SHP77 (cell line): ENCODE measurements at places on chromosomes 2 and 18.

GRCh38 chr2:221096706-221097567, 475.2 kb downstream of the EPHA4 start:
- DNase-seq = no peak

GRCh38 chr18:30106356-30106755, 936.2 kb downstream of the DSC3 start:
- no peak for DNase-seq

- no peak for DNase-seq
Measured at GRCh38 chr2:143717053-143717452, 587.8 kb downstream of the ARHGAP15 start.

- peak; percentile 48 for DNase-seq
Measured at GRCh38 chr2:205892251-205892655, 193.7 kb downstream of the INO80D start.

DNA sequence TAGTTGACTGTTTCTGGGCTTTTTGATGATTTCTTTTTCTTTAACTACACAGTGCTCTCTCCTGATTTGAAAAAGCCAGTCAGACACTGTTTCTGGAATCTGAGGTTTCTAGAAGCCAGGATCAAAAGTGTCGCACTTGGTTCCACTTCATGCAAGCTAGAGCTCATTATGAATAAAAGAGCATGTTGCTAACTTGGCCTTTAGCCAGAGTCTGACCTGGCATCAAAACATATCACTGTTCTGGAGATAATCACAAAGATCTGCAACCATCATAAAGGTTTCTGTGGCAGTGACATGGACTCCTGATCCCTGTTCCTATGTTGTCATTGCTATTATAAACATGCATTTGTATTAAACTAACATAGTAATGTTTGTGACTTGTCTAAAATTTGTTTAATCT, 76.1 kb upstream of the MAPRE2 start:
- DNase-seq = no peak

DNA sequence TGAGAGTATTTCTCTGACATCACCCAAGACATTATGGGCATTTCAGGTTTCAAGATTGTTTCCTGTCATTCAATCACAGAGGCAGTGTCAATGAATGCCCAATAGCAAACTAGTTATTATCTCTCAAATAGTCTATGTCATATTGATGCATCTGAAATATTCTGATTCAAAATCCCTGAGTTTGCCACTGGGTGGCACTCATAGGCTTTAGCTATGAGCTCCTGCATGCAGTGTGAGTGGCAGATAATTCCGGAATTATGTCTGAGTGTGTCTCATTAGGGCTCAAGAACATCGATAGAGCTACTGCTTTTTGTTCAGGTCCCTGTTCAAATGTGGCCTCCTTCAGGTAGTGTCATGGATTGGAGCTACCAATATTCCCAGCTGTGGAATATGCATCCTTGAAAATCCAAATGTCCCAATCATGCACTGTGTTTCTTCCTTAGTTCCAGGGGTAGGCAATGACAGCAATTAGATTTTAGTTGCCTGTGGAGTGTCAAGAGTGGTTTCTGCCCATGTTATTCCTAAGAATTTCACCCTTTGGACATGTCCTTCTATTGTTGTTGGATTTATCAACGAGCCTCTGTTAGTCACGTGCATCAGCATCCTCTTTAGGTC, 7.8 kb upstream of the OR6B3 start:
- DNase-seq = peak; percentile 60

DNA sequence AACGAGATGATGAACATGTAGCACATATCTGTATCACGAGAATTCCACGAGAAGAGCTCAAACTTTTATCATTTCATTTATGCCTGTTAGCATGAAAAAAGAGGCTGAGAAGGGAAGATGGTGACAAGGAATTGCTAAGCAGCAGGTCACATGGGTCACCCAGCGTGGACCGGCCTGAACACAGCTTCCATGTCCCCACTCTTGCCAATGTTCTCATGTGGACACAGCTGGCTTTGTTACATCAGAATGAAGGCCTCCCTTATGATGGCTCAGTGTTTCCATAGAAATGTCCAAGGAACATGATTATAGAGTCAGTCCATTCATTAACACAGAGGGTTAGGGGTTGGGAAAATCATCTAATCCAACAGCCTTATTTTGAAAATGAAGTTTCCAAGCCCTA, 215.4 kb downstream of the CMPK2 start:
- DNase-seq = no peak

- peak; percentile 22 for DNase-seq
Measured at GRCh38 chr2:105287692-105288091, 41.8 kb downstream of the TGFBRAP1 start.

GRCh38 chr2:209208211-209208610, 215.6 kb upstream of the MAP2 start:
- peak; percentile 10 for DNase-seq

DNA sequence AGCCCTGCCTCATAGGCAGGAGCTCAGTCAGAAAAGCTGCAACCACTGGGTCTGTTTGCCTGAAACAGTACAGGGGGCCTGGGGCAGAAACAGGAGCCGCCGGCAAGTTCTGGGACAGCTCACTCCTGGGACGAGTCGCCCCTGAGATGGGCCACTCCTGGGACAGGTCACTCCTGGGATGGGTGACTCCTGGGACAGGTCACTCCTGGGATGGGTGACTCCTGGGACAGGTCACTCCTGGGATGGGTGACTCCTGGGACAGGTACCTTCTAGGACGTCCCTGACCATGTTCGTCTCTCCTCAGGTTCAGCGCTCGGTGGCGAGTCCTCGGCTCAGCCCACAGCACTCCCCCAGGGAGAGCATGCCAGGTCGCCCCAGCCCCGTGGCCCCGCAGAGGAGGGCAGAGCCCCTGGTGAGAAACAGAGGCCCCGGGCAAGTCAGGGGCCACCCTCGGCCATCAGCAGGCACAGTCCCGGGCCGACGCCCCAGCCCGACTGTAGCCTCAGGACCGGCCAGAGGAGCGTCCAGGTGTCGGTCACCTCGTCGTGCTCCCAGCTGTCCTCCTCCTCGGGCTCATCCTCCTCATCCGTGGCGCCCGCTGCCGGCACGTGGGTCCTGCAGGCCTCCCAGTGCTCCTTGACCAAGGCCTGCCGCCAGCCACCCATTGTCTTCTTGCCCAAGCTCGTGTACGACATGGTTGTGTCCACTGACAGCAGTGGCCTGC, 51.8 kb downstream of the NTSR2 start:
- DNase-seq = no peak

GRCh38 chr2:6820903-6821584, 44.7 kb downstream of the CMPK2 start:
- no peak for DNase-seq

GRCh38 chr2:64491426-64491825, 32.7 kb upstream of the AFTPH start:
- DNase-seq = no peak

DNA sequence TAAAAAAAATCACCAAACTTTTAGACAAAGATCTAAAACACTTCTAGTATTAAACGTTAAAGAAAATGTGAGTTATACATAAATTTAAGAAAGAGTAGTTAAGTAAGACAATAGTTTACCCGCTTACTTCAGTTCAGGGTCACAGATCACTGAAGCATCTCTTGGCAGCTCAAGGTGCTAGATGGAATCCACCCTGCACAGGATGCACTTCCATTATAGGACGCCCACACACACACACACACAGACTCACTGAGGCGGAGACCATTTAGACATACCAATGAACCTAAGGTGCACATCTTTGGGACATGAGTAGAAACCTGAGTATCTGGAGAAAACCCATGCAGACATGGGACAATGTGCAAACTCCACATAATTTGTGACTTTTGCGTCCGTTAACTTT, 630.6 kb upstream of the ZNF804A start:
- DNase-seq = no peak

GRCh38 chr18:26442126-26442525, 106.2 kb downstream of the KCTD1 start:
- no peak for DNase-seq

GRCh38 chr2:25543939-25544338, 129.4 kb downstream of the DTNB start:
- no peak for DNase-seq

DNA sequence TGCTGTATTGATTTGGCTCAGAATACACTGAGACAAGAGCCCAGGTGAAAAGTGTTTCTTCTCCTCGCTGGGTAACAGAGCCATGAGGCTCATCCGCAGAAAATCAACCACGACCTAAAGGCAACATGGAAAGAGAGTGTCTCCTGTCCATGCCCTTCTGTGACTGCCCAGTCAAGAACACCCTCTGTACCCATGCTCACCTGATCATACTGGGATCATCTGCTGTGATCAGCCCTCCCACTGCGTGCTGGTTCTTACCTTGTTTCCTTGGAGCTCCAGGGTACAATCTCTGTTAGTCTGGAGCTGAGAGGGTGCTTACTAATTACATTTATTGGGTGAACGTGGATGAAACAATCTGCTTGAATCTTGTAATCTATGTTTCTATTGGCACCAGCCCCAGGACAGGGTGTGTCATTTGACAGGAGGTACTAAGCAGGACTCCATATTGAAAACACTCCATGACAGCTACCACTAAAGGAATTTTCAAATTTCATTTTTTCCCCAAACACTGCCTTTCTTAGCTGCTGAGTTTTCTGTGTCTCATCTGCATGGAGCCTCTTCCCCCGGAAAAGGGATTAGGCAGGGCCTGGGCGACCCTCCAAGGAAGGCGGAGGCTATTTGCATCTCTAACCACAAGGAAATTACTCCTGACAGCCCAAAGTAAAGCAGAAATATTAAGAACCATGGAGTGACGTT, 39.7 kb upstream of the GRP start:
- no peak for DNase-seq

GRCh38 chr18:50401295-50401694, 26.4 kb downstream of the SKA1 start:
- DNase-seq = no peak

DNA sequence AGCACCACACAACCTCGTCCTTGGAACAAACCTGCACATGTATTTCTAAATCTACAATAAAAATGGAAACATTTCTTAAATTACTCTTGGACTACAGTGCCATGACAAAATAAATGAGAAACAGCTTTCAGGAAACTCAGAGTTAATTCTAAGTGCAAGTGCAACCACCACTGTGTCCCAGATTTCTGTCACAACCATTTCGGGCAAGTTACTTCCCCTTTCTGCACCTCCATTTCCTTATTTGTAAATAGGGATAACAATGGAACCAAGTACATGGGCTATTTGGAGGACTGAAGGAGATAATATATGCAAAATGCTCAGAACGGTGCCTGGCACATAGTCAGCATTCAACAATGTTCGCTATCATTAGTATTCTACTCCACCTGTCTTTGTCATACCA, 93.2 kb downstream of the CACNB4 start:
- DNase-seq = no peak

DNA sequence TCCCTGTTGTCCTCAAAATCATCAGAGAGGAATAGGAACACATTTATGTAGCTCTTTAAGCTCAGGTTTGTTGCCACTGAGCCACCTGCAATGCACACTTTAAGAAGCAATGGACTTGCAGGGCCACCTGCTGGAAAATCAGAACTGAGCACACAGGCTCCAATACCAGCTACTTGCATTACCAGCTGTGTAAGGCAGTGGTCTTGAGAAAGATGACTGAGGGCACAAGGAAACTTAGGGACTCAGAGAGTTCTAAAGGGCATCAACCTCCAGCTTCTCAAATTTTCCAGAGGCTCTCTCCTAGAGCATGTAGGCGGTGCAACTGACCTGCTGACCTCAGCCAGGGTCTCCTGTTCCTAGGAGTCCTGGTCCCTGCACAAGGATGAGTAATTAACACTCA, 2.5 kb upstream of the CNDP2 start:
- DNase-seq = peak; percentile 79

DNA sequence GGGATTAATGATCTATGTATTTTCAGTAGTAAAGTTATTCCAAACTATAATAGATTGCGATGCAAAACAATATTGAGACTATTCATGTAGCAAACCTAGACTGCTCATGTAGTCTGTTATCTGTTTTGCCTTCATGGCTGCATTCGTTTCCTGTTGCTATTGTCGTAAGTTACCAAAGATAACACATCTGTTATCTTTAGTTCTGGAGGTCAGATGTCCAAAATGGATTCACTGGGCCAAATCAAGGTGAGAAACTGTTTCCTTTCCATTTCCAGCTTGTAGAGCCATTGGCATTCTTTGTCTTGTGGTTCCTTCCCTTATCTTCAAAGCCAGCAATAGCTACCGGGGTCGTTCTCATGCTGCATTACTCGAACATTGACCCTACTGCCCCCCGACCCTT, 20.9 kb downstream of the ITGAV start:
- DNase-seq = no peak

DNA sequence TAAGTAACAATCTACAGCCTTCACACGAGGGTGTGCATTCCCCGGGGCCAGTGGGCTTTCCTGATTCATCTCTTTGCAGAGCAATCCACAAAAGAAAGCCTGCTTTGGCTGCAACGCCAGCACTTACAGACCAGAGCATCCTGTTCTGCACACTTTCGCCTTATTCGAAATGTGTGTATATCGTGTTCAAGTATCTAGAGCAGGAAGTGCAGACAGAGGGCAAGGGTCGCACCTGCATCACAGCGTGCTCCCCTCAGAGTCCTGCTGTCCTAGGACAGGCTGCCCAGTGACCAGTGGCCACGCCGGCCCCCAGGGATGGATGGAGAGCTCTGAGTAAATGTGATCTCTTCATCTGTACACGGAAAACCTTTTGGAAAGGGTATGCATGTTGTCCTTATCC, 264.3 kb downstream of the ZNF516 start:
- no peak for DNase-seq

GRCh38 chr2:9739531-9739964, 103.7 kb upstream of the TAF1B start:
- no peak for DNase-seq

GRCh38 chr2:86226636-86227520, 27.6 kb downstream of the MRPL35 start:
- no peak for DNase-seq

GRCh38 chr2:85259101-85259590, 68.6 kb downstream of the TGOLN2 start:
- DNase-seq = no peak

- no peak for DNase-seq
Measured at GRCh38 chr2:109475531-109476210, 138.1 kb downstream of the SEPTIN10 start.

- no peak for DNase-seq
Measured at GRCh38 chr2:75002007-75002406, 43.6 kb downstream of the POLE4 start.

- no peak for DNase-seq
Measured at GRCh38 chr18:64539847-64540246, 391.0 kb upstream of the LINC00305 start.

DNA sequence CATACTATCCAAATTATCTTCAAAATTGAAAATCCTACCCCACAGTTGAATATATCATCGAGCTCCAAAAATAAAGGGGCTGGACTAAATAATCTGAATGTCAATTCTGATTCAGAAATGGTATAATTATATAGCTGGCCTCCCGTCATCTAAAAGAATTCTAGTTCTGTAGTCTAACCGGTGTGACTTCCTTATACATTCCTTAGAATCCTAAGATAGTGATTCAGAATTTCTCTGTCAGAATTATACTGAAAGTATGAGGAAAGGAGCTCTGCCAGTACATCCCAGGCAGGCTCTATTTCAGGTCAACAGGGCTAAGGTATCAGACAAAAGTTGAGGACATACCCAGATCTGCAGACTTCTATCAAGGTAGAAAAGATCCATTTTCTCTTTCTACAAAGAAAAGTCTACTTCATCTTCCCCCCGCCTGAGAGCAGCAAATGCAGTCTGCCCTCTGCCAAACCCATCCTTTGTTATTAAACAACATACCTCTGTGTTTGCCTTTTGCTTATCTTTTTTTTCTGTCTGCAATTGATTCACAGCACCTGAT, 128.5 kb downstream of the METTL4 start:
- no peak for DNase-seq

GRCh38 chr2:15619510-15619909, 27.8 kb downstream of the DDX1 start:
- no peak for DNase-seq
